NCI-H2107 (cell line): ENCODE measurements at places on chromosomes 11 and 22.

GRCh38 chr11:76587820-76588454 lies 82.6 kb downstream of the LRRC32 start:
- DNase-seq: no peak

- DNase-seq: no peak
Measured at GRCh38 chr22:20545681-20546521, 38.5 kb downstream of the MED15 start.

DNA sequence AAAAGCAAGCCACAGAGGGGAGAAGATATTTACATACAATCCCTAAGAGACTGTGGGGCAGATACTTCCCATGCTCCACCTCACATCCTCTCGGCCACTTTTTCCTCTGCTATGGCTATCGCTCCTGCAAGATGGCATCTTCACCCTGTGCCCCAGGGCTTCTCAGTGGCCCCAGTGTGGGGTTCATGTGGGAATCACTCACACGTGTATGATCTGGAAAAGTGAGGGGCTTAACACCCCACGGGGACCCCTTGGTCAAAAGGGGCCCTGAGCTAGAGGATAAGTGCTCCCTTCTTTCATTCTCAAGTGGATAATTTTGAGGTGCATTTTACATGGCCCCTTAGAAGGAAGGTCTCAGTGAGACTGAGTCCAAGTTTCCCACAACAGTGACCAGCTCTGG lies 28.7 kb downstream of the C11orf58 start:
- no peak for DNase-seq

GRCh38 chr11:32012049-32012448 lies 78.8 kb upstream of the RCN1 start:
- DNase-seq: no peak

DNA sequence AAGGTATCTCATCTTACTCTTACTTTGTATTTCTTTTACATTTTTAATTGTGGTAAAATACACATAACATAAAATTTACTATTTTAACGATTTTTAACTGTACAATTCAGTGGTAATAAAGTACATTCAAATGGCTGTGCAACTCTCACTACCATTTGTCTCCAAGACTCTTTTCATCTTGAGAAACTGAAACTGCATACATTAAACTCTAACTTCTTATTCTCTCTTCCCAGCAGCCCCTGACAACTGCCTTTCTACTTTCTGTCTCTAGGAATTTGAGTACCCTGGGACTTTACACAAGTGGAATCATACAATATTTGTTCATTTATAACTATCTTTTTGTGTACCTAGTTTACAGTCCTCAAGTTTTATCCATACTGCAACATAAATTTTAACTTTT lies 725.8 kb upstream of the KIRREL3 start:
- DNase-seq: no peak
